CD4-positive, alpha-beta T cell treated with Interleukin-12 subunit alpha and Interleukin-12 subunit beta, for 1 hour (primary cell): ENCODE measurements at places on chromosomes 4 and X.

DNA sequence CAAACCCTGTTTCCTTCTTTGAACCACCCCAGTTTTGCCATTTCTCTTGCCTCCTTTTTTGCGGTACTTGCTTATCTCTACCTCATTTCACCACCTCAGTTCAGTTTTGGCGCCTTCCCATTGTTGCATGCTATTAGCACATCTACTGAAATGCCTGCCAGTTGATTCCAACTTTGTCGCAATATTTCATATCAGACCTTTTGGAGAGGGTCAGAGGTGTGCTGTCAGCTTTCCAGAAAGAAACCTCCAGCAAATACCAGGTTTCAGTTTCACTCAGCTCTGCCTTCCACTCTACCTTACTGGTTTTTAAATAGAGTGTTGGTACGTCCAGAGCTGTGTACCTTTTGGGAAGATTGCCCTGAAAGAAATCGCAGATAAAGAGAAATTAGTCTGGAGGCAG, 91.9 kb upstream of the CPEB2 start:
- DNase-seq, result no peak

GRCh38 chr4:110371016-110371770, 104.8 kb upstream of the ENPEP start:
- DNase-seq, result no peak

GRCh38 chrX:25207803-25208475, 192.2 kb upstream of the ARX start:
- no peak for DNase-seq

- DNase-seq, result no peak
These were observed 23.7 kb upstream of the UNC5C start for GRCh38 chr4:95572304-95572991.

- DNase-seq, result no peak
These were observed 100.2 kb upstream of the AFAP1 start for GRCh38 chr4:8039853-8040252.

- DNase-seq, result no peak
These were observed 7.6 kb downstream of the UGT8 start for GRCh38 chr4:114606245-114606644.
